NCI-H1694 treated with DMSO at 0.1 percent for 48 hours (cell line): ENCODE measurements at places on chromosomes 3 and 15.

- DNase-seq, result no peak
These were observed 404.8 kb downstream of the GRM7 start for GRCh38 chr3:7265736-7266135.

DNA sequence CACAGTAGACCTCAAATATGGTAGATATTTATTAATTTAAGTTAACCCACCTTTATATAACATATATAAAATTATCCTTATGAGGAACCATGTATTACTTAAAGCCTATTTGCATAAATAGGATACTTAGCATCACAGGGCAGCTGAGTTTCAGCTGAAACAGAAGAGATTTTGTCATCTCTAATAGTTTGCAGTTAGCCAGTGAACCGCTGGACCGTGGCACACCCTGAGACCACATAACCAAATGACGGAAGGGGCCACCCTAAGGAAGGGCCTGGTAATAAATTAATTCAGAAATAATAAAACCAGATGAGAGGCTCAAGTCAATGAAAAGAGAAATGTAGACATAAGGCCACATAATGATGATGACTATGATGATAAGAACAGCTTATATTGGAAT is 107.7 kb downstream of the MYO5A start:
- DNase-seq, result no peak

DNA sequence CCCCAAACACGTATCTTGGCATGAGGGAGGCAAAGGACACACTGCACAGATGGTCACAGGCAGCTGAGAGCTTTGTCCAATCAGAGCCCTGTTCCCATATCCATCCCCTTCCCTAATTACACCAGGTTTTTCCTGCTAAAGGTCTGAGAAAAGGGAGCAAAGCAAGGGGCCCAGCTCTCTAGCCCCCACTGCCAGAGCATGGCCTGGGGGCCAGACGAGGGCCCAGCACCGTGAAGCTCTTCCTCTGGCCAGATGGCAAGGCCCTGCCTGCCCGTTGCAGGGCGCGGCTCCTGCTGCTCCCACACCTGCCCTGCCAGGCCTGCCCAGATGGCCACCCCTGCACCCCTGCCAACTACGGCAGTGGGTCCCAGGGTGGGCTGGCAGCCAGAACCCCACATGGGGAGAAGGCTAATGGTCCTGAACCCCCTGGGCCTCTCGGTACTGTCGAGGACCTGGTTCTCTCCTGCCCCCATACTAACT is 3.2 kb downstream of the SHF start:
- DNase-seq, result peak; percentile 60

- DNase-seq, result no peak
These were observed 9.7 kb downstream of the RHCG start for GRCh38 chr15:89486726-89487050.

- no peak for DNase-seq
These were observed 114.1 kb upstream of the TPM1 start for GRCh38 chr15:62928242-62928999.

DNA sequence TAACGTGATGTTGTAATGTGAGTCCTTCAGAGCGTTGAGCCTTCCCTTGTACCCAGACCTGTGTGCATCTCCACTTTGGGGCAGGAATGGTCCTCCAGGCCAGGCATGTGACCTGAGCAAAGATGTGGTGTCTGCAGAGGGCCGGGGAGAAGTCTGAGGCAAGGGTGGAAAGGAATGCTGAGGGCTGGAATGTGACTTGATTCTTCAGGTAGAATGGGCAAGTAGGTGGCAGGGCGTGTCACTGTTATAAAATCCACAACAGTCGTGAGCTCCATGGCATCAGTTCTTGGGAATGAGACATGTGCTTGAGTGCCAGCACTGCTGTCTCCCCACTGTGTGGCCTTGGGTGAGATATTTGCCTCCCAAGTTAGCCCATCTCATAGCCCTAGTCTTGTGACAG is 24.0 kb upstream of the BSN start:
- no peak for DNase-seq
